Suppressor macrophage (primary cell): ENCODE measurements at places on chromosomes 2 and 18.

GRCh38 chr18:46346213-46346612 is 242.0 kb downstream of the HAUS1 start:
- DNase-seq, result no peak

- DNase-seq, result no peak
Measured at GRCh38 chr2:217055624-217056023, 195.8 kb upstream of the TNP1 start.

DNA sequence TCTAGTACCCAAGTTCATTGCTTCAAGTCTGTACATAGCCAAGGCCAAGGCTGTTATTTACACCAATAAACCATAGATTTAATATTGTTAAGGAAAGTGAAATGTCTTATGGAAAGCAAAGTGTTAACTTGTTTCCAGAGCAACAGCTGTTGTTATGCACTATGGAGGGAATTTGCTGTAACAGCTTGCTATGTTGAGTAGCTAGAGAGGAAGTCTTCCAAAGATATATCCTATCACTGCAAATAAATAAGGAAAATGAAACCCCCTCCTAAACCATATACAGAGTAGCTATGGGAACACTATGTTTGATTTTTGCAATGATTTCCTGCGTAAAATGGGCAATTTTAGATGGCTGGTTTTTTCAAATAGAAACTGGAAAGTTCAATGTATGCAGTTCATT is 21.1 kb downstream of the TMEM182 start:
- DNase-seq, result no peak

- DNase-seq, result peak; percentile 16
Measured at GRCh38 chr2:64979744-64980143, 9.5 kb upstream of the SLC1A4 start.

DNA sequence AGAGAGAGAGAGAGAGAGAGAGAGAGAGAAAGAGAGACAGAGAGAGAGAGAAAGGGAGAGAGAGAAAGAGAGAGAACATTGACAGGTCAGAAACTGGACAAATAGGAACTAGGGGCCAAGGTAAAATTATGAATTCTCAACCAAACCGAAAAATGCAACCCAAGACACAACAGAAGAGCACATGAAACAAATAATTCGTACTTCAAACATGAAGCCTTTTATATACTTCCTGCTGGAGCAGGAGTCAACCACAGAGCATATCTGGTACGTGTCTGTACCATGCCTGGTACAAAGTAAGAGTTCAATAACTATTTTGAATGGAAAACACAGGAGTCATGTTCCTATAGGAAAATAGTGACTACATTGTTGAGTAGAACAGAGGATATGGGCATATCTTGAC is 6.5 kb upstream of the VPS54 start:
- no peak for DNase-seq

GRCh38 chr2:105760191-105760590 is 15.5 kb downstream of the NCK2 start:
- DNase-seq, result no peak

- DNase-seq, result peak; percentile 96
Measured at GRCh38 chr2:227817850-227818674, 4.4 kb downstream of the CCL20 start.

DNA sequence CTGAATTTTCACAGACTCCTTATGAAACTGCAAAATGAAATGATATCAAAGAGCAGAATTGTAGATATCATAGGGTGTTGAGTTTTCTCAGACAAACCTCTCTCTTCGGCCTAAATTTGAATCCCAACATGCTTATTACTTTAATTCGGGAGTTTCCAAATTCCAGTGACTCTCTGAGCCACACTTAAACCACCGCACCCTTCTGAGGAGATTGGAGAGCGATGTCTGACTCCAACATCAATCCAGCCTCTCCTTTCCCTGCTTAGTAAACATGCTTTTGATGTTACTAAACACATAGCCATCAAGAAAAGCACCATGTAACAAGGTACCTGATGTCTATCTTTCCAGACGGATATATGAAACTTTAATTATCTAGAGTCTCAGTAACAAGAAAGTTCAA is 103.1 kb upstream of the ARHGAP28 start:
- no peak for DNase-seq

- no peak for DNase-seq
Measured at GRCh38 chr2:62817995-62818713, 112.6 kb downstream of the EHBP1 start.

- peak; percentile 30 for DNase-seq
Measured at GRCh38 chr2:20611077-20611843, 39.6 kb downstream of the HS1BP3 start.

DNA sequence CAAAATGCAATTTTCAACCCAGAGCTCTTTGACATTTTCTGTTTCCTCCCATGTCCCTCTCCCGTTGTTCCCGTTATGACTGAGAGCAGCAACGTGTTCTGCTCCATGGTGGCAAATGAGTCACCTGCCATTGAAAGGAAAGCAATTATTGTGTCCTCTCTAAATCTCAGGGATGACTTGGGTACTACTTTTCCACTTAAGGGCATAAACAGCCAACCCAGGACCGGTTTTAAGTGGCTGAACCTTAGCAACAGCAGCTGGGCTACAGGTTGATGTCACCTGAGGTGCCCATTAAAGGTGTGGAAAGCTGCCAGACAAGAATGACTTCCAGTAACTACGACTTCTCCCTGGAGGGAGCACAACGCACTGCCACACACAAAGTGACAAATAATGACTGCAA is 236.8 kb downstream of the NCKAP5 start:
- DNase-seq, result no peak

- no peak for DNase-seq
Measured at GRCh38 chr2:162435676-162436075, 91.7 kb downstream of the GCA start.

GRCh38 chr2:26876260-26876659 is 28.3 kb downstream of the DPYSL5 start:
- no peak for DNase-seq

- DNase-seq, result no peak
Measured at GRCh38 chr18:12836551-12836950, 47.5 kb downstream of the PTPN2 start.

GRCh38 chr18:39494211-39494896 is 1928.8 kb upstream of the CELF4 start:
- DNase-seq, result no peak

DNA sequence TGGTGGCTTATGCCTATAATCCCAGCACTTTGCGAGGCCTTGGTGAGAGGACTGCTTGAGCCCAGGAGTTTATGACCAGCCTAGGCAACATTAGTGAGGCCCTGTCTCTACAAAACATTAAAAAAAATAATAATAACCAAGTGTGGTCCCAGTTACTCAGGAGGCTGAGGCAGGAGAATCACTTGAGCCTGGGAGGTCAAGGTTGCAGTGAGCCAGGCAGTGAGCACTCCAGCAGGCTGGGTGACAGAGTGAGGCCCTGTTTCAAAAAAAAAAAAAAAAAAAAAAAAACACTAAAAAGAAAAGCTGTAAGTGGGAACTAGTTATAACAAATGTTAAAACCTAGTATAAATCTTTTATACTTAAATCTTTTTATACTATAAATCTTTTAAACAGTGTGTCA is 146.2 kb upstream of the ITGA4 start:
- no peak for DNase-seq

DNA sequence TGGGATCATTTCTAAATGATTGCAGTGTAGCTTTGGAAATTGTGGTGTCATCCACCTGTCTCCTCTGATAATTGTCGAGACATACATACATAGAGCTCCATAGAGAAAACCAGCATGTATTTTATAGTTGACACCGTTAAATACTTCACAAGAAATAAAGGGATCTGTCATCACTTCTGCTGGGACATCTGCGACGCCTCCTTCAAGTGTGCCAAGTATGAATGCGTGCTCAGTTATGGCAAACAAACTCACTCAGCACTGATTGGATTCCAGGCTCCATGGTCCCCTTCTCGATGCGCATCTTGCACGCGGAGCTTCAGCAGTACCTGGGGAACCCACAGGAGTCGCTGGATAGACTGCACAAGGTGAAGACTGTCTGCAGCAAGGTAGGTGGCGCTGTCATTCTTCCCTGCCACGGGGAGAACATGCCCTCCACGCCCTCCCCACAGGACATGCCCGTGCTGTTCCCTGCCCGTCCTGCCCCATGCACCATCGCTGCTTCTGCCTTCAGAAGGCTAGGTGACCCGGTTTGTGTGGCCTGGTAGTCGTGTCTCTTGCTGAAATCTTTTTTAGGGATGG is 64.1 kb downstream of the TRAPPC12 start:
- no peak for DNase-seq

- no peak for DNase-seq
Measured at GRCh38 chr18:37440206-37440605, 125.4 kb downstream of the CELF4 start.

DNA sequence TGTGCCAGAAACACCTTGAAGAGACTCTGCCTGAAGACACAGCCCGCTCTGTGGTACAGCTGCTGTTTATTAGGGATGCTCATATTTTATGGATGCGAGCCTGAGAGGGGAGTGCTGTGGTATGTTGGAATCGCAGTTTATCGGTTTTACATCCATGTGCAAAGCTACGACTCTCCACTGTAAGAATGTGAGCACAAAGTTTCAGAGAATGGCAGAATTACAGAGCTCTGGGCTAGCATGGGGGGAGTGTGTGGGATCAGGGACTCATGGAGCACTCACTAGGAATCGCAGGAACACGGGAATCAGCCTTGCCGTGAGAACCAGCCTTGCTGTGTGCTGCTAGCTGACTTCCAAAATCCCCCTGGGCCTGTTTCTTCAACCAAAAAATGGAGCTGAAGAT is 199.9 kb downstream of the RNF144A start:
- DNase-seq, result no peak
